ENCODE measurements at places on chromosomes 5 and 9.
A peak's percentile ranks its signal among the peaks of the same experiment; 100 is the strongest.

- no peak for DNase-seq
Measured at GRCh38 chr5:123438244-123438643, 15.0 kb upstream of the CEP120 start.

DNA sequence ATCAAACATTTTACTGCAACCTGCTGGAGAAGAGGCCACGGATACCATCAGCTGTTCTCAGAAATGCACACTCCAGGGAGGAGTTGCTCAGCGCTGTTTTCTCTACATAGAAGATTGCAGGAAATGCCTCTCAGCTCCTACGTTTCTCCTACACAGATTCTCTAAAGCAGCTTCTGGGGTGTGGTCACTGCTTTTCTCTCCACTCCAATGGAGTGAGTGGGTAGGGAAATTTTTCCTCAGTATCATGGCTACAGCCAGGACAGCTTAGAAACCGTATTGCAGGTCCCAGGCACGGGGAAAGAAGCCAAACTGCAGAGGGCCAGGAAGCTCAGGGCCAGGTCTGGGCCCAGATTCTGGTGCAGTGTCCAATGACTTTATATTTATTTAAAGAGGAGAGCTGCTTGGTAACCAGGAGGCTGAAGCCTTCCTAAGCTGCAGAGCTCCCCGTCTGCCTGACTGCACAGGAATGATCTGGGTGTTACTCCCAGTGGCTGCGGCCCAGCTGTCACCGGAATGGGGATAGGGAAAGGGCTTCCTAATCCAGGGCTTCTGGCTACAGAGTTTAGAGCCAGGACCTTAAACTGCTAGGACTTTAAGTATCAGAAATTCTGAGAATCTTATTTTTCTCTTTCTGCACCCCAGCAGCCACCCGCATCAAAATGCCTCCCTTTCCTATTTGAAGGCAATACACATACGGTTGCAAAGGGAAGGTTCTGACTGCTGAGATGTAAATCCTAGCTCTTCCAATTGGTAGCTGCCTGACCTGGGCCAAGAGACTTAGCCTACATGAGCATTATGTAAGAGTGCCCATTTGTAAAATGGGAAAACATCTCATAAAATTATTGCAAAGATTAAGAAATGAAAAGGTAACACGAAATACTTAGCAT, 1.4 kb upstream of the SPTAN1 start:
- no peak for DNase-seq

GRCh38 chr5:162068412-162068811, 839 bp downstream of the GABRG2 start:
- DNase-seq = no peak

DNA sequence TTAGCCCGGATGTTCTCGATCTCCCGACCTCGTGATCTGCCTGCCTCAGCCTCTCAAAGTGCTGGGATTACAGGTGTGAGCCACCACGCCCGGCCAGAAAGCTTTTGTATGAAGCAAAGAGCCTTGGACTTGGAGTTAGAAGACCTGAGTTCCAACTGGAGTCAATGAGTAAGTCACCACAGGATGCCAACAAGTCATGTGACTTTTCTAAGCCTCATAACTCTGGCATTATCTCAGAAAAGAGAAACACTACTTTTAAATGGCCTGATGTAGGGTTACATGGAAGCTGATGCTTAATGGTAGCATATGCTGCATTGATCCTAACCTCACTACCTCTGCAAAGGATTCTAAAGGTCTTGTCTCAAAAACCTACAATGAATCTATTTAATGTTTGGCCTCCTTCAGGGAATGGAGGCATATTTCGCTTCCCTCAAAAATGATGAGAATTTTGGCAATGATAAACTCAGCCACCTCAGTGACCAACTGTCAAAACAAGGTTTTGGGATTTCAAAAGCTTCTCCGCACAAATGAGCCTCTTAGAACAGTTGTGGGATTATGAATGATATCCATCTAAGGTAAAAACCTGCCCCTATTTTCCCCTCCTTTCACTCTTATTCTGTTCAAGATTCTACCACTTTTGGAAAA, 236.8 kb downstream of the ACTL7B start:
- no peak for DNase-seq

DNA sequence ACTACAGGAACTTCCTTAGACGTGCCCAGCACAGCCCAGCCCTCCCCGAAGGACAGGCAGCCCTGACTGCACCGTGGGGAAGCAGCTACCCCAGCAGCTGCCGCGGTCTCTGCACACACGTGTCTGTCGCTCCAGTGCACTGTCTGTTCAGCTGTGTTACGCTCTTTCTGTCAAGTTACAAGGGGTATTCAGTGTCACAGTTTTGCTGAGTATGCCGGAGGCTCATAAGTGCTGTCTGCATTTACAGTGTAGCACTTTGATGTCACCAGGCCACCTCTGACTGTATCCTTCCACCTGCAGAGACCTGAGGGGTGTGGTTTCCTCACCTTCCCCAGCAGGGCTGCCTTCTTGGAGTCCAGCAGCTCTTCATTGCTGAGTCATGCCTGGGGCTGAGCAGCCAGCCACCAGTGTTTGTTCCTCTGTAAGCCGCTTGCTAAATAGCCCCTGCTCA, 126.8 kb downstream of the EHMT1 start:
- DNase-seq = peak; percentile 24

Data from activated CD4-positive, alpha-beta T cell treated with anti-CD3 and anti-CD28 coated beads, Interleukin-2, amount 50 U/mL, for 4 hours (primary cell).